ENCODE measurements at places on chromosomes 2 and 18. TPM values are rescaled to one million over a fixed set of nuclear protein-coding genes. Genes with fewer than 3 reads are reported as not detected.

The LYPD1 gene
- total RNA-seq: 0.51 TPM

The PLEKHB2 gene
- 158 TPM for total RNA-seq

The GDF7 gene
- 28.1 TPM for total RNA-seq

The LHCGR gene
- total RNA-seq: not detected

The CFAP65 gene
- total RNA-seq: not detected

The SERPINB10 gene
- total RNA-seq: not detected

The PROM2 gene
- total RNA-seq: 0.05 TPM

The SIX2 gene
- total RNA-seq: 0.09 TPM

The CCDC121 gene
- total RNA-seq: 2.8 TPM

The RTKN gene
- total RNA-seq: 27.0 TPM

The PLA2R1 gene
- total RNA-seq: 17.0 TPM

The BOLL gene
- total RNA-seq: not detected

The MYCN gene
- 19.6 TPM for total RNA-seq

The EFHD1 gene
- total RNA-seq: 0.17 TPM

The CAPN14 gene
- 0.05 TPM for total RNA-seq

The POMC gene
- 2.8 TPM for total RNA-seq

The GALNT3 gene
- total RNA-seq: 0.34 TPM

The EFEMP1 gene
- total RNA-seq: 12,229 TPM

The UGT1A3 gene
- not detected for total RNA-seq

All from dermis blood vessel endothelial cell (primary cell).